ENCODE measurements at places on chromosomes 2 and 18. TPM values are rescaled to one million over a fixed set of nuclear protein-coding genes. Genes with fewer than 3 reads are reported as not detected.

CLEC4F gene
- total RNA-seq: not detected

OTX1 gene
- 2.3 TPM for total RNA-seq

LRRTM1 gene
- total RNA-seq: not detected

C2orf42 gene
- total RNA-seq: 21.1 TPM

- DNase-seq: no peak
Observed at GRCh38 chr2:86825036-86825692, 34.5 kb upstream of the CD8A start.

DNA sequence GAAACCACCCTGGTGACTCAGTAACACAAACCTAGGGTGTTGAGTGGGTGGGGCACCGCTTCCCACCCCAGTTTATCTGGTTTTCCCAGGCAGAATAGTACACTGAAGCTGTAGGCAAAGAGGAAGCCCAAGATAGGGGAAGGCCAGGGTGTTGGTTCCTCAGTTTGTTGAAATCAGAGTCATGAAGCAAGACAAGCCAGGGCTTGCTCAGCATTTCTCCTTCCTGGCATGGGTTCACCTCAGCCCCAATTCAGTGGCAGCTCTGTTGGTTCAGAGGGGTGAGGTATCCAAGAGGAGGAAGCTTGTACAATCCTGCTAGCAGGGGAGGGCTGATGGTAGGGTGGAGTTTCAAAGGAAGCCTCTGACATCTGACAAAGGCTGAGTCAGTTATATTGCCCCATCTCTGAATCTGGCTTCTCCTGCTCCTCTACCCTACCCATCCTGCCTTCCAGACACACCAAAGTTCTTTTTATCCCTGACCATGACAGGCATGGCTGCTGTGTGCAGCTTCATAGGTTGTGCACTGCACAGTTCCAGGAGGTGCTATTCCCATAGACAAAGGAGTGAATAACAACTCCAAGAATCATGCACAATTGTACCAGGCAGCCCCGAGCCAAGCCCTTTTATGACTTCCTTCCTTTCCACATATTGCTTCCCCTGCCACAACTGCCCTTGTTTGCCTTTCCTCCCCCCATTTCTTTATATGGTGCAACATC lies 24.9 kb upstream of the RAB10 start:
- peak; percentile 95 for DNase-seq

GRCh38 chr2:43068631-43069517 lies 157.5 kb downstream of the ZFP36L2 start:
- DNase-seq: peak; percentile 74

DNA sequence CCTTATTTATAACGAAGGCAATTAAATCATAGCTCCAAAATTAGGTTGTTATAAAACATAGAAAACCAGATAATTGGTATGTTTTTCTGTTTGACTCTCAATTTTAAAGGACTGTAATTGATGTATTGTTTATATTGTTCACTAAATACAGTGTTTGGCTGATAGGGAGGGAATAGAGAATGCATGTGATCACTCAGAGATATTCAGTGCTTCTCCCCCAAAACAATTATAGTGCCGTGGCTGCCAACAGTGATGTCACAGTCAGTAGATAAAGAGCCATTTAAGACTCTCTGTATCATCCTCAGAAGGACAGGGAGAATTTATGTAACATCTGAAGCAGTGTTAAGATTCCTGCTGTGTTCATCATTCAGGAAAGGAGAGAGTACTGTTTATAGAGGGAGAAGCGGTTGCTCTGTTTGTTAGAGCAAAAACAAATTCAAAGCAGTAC lies 69.6 kb downstream of the PHLPP1 start:
- DNase-seq: no peak

DNA sequence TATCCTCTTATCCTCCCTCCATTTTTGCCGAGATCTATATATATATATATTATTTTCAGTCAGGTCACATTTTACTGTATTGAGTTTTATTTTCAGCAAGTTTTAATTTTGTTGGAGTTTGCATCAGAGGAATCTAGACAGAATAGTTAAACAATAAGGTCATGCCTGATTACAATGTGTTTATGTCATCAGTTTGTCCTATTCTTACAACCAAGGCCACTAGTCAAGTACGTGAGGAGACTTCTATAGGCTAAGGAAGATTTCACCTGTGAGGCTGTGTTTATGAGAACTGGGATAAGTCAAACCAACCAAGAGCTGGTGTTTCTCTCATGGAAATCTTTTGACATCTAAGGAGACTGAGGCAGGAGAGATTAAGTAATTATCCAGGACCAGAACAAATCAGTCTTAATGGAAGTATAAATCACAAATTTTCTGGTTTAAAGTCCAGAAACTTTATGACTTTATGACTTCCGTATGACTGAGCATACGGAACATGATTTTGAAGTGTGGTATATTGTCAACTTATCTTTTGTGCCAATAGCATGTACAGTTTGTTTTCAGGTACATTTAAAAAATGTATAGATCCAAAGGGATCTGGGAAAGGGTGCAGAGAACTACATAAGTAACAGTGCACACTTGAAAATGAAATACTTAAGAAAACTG lies 100.0 kb upstream of the DTNA start:
- DNase-seq: no peak

- DNase-seq: no peak
Observed at GRCh38 chr2:241228081-241228859, 39.8 kb downstream of the ANO7 start.

DNA sequence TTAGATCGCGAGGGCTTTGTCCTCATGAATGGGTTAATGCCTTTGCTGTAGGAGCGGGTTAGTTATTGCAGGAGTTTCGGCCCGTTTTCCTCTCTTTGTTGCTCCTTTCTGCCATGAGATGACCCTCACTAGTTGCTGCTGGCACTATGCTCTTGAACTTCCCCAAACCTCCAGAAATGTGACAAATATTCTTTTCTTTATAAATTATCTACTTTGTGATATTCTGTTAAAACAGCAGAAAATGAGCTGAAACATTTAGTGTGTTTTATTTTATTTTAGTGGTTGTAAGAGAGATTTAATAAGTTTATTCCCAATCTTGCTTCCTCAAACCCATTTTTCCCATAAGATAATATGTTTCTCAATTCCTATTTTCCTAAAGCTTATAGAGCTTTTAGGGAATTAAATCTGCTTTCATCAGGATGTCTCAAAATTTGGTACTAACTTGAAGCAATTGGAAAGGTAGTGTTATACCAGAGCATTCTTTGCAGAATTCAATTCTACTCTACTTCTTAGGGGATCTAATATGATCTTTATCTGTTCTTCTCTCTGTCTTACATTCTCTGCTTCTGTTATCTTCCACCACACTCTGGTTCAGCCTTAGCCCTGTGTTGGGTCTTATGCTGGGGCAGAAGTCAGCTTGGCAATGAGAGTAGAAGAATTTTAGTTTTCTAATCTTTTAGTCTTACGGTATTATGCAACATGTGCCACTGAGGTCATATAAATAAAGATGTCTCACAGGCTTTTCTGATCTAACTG lies 23.1 kb downstream of the DDX1 start:
- no peak for DNase-seq

DNA sequence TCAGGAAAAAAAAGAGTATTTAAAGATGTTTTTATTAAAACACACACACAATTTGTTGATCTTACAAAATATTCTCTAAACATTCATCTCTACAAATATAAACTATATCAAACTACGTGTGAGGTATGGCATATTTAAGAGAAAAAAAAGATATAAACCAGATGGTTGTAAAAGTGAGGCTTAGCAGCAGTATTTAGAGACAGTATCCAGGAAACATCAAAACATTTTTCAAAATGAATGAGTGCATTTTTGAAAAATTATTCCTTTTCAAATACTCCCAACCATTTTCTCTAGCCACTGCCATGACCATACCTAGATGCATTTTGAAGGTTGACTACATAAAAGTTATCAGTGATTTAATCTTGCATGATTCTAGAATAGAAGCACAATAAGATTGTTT lies 38.2 kb upstream of the RAB27B start:
- no peak for DNase-seq

All from PC-3 (cell line).